ENCODE measurements at places on chromosomes 12 and 14.

GRCh38 chr14:59253527-59253926 is 65.1 kb downstream of the DAAM1 start:
- DNase-seq = no peak

GRCh38 chr12:42468341-42468821 is 121.2 kb downstream of the PRICKLE1 start:
- no peak for DNase-seq

- DNase-seq = no peak
Observed at GRCh38 chr12:62841846-62842245, 93.1 kb downstream of the PPM1H start.

DNA sequence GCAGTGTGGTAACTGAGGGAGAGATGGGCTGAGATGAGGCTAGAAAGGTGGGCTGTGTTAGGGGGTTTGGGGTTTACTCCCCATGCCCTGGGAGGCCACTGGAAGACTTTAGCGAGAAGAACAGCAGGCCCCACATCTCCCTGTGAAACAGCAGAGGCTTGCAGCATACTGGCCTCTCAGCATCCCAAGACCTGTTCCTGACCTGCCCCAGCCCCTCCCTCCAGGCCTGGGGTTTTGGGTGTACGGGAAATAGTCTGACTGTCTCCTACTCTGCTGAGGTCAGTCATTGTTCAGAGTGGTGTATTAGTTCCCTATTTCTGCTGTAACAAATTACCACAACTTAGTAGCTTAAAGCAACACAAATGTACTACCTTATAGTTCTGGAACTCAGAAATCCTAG is 103.5 kb upstream of the HIF1A start:
- DNase-seq = no peak

DNA sequence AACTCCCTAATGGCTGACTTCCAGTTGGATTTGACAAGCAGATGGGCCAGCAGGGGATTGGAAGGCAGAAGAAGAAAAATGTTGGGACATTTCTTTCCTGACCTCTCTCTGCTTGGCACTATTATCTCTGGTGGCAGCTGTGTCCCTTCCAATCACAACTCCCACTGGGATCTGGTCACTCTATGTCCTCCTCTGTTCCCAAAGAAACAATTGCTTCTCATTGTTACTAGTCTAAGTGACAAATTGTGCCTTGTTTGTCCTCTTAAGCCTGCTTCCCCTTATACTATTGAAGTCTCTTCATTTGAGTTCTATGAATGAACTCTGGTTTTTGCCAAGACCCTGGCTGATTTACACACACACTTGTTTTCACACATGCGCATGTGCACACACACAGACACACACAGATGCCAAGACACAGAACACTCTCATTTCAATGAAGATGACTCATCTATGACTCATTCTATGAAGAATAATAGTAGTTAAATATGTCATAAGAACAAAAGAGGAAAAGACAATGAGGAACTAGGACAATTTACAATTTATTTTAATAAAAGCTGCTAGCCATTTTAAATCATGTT is 83.0 kb upstream of the FAR2 start:
- no peak for DNase-seq

DNA sequence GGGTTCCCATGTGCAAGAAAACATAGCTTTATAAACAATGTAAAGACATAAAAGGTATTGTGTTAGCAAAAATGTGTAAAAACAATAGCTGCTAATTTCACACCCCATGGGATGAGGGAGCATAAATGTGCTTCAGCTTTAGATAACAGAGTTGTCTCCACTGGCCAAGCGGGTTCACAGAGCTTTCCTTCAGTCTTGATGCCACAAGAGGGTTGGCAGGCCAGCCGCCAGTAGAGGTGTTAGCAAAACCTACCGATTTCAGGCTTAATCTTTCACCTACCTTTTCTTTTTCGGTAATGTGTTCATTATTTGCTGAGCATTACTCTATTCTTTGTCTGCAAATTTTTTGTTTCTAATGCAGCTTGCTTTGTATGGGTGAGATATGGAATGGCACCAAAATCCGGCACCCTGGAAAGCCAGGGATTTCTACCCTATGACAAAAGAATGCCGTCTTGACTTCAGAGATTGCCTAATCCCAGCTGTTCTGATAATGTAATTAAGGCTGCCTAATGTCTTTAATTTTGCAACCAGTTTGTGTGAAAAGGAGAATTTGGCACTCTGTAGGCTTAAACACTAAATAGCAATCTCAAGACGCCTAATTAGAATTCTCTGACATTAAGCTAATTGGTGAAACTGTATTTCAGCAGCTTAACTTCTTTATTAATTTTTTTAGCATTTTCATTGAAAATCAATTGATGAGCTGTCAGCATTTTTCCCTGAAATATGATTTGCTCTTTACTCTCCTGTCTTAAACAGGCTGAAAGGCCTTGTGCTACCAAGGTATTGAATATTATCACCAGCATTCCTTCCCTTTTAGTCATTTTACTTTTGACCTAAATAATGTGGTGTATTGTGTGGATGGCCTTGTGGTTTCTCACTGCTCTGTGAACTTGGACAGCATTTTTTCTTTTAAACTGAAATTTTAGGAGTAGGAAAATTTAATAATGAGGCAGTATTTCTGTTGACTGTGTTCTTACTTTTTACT is 60.7 kb downstream of the POLR3B start:
- no peak for DNase-seq

- no peak for DNase-seq
Observed at GRCh38 chr12:124601706-124602105, 34.3 kb upstream of the NCOR2 start.

DNA sequence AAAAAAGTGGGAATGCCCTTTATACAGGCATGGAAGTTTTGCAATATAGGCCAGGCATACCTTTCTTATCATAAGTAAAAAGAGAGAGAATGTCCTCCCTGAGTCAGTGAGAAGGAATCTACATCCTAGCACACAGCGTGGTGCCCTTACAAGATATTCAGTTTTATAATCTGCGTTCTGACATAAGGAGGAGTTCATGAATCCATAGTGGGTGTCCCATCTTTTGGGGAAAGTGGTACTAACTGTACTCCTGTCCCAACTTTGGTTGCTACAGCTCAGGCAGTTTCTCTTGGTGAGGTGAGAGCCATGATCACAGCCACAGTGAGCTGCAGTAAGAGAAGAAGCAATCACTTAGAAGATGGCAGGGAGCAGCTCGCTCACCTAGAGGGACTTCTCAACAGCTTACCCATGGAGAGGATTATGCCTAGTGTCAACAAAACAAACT is 332.9 kb downstream of the BCAT1 start:
- no peak for DNase-seq

- no peak for DNase-seq
Observed at GRCh38 chr12:11067514-11067913, 5.4 kb upstream of the TAS2R46 start.

- no peak for DNase-seq
Observed at GRCh38 chr14:77458249-77458950, 507 bp downstream of the AHSA1 start.

GRCh38 chr14:21768116-21768874 is 94.7 kb upstream of the OR4E1 start:
- peak; percentile 33 for DNase-seq

DNA sequence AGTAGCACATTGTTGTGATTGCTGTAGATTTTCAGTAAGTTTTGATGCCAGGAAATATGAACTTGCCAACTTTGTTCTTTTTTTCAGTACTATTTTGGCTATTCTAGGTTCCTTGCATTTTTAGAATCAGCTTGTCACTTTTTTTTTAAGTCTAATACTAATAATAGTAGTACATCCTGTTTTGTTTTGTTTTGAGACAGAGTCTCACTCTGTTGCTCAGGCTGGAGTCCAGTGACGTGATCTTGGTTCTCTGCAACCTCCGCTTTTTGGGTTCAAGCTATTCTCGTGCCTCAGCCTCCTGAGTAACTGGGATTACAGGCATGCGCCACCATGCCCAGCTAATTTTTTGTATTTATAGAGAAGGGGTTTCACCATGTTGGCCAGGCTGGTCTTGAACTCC is 16.5 kb downstream of the PWP1 start:
- no peak for DNase-seq

DNA sequence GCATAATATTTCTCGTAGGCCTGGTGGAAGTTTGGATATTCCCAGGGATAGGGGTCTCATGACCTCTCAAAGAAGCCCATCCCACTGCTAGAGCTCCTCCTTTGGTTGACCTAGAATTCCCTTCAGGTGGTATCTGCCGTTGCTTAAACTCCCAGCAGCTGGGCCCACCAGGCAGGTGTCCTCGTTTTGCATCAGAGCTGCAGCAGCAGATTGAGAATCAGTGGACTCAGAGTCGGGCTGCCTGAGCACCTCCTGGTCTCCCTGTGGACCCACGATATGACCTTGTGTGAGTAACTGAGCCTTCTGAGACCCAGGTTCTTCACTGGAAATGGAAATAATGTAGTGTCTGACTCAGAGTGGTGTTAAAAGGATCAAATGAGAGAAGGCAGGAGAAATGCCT is 132.7 kb downstream of the PAPOLA start:
- DNase-seq = no peak

DNA sequence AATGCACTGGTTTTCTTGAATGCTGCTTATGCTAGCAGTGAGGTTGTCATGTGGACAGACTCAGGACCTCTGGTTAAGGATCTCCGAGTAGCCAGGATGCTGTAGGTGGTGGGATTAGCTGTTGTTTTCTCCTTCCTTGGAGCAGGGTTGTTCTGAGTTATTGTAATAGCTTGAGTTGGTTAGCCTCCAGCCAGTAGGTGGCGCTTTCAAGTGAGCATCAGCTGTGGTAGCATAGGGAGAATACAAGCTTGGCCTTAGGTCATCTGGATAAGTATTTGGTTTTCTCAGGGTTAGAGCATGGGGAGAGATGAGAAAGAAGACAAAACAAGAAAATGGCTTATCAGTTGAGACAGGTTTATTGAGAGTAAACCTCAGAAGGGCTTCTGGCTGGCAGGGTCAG is 299.7 kb upstream of the FBXO33 start:
- peak; percentile 9 for DNase-seq

GRCh38 chr14:35201066-35201465 is 78.7 kb downstream of the PRORP start:
- no peak for DNase-seq

- no peak for DNase-seq
Observed at GRCh38 chr12:110846615-110847566, at the start of gene CCDC63. CCDC63 (plus strand) TSS chr12:110846987; CDS start chr12:110852955, 5,968 bp downstream.

DNA sequence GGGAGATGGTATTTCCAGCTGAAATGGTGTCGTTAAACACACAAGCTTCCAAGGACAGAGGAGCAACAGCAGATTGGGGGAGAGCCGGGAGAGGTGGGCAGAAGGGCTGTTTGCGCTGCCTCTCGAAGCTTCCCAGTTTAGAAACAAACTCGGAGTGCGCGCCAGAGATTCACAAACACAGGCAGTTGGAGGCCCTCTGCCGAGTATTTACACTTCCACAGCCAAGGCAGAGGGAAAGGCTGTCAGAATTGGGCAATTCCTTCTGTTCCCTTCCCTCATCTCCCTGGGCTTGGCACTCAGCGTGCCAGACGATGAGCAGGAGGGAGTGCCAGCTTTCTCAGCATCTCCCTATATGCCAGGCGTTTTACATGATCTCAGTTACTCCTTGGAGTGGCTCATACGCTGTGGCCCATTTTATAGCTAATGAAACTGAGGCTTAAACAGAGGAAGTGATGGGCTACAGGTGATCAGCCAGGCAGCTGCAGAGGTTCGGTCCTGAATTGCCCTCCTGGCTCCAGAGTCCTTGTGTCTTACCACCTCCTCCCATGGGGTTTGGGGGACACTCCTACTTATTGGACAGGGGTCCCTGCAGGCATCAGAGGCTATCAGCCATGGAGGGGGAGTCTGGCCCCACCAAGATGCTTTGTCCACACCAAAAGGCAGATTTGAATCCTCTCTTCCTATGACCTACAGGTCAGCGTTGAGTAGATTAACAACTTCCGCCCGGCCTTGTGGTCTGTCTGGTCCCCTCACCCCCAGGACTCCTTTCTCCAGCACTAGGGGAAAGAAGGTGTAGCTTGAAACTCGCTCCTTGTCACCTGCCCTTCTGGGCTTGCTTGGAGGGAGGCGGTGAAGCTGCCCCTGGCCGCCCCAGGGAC is 3.1 kb downstream of the FAM222A start:
- DNase-seq = no peak

- no peak for DNase-seq
Observed at GRCh38 chr12:112862636-112863290, 44.0 kb upstream of the OAS1 start.

DNA sequence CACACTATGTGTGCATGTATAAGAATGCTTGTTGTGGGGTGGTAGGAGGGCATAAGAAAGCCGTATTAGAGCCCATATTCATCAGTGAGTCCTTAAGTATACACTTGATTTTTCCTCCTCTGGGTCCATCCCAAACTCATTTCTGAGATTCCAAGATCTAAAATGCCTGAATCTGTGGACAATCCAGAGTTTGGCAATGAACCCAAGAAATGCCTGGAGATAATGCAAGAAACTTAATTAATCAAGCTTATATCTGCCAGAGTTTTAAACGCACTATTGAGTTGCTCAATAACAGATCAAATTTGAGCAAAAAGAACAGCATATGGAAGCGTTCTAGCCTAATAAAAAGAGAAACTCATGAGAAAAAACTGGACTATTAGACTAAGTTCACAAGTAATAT is 143.4 kb upstream of the NAV3 start:
- no peak for DNase-seq

GRCh38 chr14:73610687-73611086 is 1.6 kb upstream of the ACOT6 start:
- no peak for DNase-seq

DNA sequence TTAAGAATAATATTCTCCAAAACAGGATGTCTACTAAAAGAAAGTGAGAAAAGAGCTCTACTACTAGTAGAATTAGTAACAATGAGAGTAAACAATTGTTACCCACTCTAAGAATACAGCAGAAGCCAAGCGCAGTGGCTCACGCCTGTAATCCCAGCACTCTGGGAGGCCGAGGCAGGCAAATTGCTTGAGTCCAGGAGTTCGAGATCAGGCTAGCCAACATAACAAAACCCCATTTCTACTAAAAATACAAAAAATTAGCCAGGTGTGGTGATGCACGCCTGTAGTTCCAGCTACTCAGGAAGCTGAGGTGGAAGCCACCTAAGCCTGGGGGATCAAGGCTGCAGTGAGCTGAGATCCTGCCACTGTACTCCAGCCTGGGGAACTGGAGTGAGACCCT is 4.7 kb downstream of the DNAJC14 start:
- DNase-seq = no peak

DNA sequence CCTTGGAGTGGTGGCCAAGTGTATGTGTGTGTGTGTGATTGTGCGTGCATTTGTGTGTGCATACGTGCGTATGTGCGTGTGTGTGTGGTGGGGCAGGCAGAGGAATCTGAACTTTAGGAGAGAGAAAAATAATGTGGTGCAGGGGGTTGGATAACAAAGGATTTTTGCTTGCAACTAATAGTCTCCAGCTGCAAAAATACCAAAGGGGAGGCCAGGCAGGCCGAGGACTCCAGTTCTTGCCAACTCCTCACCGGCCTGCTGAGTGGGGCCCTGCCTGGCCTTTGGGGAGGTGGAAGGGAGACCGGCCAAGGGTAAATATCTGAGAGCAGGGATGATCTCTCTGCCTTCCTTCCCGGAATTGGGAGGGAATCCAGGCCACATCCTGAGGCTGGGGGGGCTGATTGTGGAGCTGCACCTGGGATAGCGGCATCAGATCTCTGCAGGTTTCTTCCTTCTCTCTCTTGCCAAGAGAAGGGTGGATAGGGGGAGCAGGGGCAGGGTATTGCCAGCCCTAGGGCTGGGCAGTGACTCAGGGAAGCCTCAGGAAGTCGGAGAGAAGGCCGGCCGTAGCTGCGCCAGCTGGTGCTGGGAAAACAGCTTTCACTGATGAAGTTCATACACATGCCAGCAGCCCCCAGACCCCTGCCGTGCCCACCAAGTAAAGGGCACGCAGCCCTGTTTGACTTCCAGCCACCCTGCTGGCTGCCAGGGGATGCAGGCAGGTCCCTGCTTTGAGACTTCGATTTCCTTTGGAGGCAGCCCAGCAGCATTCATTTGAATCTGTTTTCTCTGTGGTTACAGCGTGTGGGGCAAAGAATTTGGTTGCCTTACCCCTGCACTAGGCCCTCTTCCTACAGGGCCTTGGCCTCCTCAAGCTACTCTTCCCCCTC is 4.6 kb upstream of the LRP1-AS start:
- no peak for DNase-seq

All from iPS DF 6.9 (cell line).